ENCODE measurements at places on chromosomes 6 and 20. TPM values are rescaled to one million over a fixed set of nuclear protein-coding genes. Genes with fewer than 3 reads are reported as not detected.

The ATF6B gene
- total RNA-seq: 91.2 TPM

The BPI gene
- not detected for total RNA-seq

The NKAIN4 gene
- not detected for total RNA-seq

The HLA-DOA gene
- 0.37 TPM for total RNA-seq

Measured in activated T-helper 2 cell treated with anti-CD3 and anti-CD28 coated beads, Interferon-gamma antibody, Interleukin-2, Interleukin-4, amounts not matched to agents 10 μg/mL and 5 μg/mL and 100 μg/mL, durations not matched to agents 14 hours and 24 hours and 36 hours (primary cell).